ENCODE measurements at places on chromosomes 7 and 10. TPM values are rescaled to one million over a fixed set of nuclear protein-coding genes. Genes with fewer than 3 reads are reported as not detected.
A peak's percentile ranks its signal among the peaks of the same experiment; 100 is the strongest.

- DNase-seq = no peak
Measured at GRCh38 chr10:129004398-129004797, 462.6 kb upstream of the MGMT start.

DNA sequence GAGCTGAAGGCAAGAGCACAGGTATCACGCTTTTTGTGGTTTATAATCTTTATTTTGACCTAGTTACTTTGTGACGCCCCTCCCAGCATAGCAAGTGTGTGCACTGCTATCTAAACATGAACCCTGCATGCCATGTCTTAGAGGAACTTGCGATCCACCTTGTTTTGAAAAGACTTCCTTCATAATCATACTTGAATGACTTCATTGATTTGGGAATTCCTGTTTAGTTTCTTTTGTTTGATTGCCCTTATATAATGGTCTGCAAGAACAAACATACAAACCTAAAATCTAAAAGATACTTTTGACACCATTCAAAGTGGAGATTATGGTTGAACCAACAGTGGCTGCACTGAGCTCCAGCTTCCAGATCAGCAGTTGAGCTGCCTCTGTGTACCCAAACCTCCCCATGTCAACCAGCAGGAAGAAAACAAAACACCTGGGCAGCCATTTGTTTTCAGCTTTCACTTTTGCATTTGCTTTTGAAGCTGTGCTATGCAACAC lies 132.6 kb downstream of the CELF2 start:
- DNase-seq = peak; percentile 39

The HMX3 gene
- total RNA-seq = not detected

DNA sequence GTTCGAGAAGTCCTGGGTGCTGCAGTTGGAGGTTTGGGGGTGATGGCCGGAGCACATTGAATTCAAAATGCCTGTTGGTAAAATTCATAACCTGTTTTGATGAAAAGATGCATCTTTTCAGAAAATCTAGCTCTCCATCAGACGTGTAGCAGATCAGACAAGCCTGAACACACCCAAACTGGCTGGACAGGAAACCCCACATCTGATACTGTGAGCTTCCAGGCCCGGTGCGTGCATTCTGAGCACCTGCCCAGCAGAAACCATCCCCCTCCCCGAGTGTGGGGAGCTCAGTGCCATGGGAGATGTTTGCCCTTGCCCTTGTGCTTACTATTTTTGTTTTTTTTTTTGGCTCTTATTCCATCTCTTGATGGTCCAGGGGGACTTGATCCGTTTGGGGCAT lies 417.1 kb downstream of the TCERG1L start:
- no peak for DNase-seq

GRCh38 chr7:39838326-39838725 lies 111.7 kb upstream of the CDK13 start:
- DNase-seq = peak; percentile 35

DNA sequence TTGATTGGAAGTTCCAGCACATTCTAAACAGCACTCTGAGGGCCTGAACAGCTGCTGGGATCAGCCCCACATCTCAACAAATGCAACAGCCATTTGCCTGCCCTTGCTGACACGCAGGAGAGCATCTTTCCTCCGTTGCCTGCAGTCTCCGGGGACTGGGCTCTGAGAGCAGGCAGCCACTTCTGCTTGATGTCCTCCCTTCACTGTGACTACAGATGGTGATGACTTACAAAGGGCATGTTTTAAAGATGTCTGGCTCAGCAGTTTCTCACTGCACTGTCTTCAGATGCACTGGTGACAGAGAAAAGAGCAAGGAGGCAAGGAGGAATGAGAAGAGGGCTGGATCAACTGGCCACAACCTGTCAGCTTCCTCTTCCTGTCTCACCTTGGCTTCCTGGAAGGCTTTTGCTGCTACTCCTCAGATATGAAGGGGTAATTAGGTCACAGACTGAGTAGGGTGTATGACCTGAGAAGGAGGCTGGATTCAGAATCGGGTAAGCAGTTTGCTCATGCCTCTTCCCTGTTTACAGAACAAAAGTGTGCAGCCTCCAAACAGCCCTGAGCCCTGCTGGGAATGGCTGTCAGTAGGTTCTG lies 143.5 kb upstream of the GHITM start:
- no peak for DNase-seq

DNA sequence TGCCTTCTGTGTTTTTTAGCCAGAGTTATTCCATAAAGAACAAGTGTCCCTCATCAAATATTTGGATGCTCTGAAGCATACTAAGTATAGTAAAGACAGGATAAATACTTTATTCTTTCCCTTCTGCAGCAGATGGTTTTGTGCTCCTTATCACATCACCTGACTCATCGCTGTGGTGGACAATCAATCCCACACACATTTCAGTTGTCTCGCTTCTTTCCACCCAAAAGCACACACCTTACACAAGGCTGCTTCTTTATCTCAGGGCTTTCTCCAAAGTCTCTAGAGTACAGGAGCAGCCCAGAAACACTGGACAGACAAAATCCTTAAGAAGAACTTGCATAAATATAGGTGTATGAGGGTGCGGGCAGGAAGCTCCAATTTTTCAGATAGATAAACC lies 43.4 kb downstream of the IGF2BP3 start:
- no peak for DNase-seq

The CFTR gene
- not detected for total RNA-seq

- no peak for DNase-seq
Measured at GRCh38 chr10:127525686-127526085, 23.4 kb upstream of the NPS start.

- no peak for DNase-seq
Measured at GRCh38 chr10:126321440-126321839, 66.8 kb downstream of the ADAM12 start.

DNA sequence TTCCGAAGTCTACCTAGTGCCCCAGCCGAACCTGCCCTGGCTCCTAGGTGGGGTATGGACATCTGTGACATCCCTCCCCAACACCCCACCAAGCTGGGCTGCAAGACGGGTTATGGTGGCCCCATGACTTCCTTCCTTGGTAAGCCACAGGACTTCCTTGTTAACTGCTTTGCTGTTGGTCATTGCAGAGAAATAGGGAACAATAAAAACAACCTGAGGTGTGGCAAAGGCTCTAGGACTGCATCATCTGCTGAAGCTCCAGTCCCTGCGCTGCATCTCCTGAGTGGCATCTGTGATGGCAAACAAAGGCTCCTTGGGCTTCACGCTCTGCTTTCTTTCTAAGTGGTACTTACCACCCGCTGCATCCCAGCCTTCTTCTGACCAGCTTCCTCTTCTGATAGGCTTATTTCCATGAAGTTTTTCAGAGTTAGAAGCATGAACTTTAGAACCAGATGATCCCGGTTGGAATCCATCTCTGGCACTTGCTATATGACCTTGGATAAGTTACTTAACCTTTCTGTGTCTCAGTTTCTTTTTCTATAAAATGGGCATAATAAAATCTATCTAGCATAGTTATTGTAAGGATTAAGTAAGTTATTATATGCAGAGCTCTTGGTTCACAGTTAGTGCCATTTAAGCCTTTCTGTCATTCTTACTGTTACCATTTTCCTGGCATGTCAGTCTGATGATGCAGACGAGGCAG lies 216.8 kb downstream of the RPS24 start:
- DNase-seq = no peak

The MEIG1 gene
- not detected for total RNA-seq

The TSPAN15 gene
- total RNA-seq = 100 TPM

GRCh38 chr7:42021631-42022030 lies 215.4 kb downstream of the GLI3 start:
- DNase-seq = no peak

DNA sequence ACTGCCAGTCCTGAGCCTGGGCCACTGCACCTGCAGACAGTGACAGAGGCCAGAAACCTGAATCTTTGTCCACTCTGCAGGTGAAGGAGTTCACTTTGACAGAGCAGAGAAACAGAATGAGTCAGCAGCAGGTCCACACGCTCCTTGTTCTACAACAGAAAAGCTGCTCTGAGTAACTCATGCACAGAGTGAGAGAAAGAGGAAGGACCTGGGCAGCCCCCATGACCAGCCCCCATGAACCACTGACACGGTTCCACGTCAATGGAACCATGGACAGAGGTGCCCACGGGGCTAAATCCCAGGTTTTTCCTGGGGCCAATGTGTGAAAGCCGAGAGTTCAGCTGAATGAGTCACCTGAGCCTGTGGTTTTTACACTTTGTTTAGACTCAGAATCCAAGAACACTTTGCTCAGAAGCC lies 40.8 kb upstream of the CTBP2 start:
- no peak for DNase-seq

GRCh38 chr10:89262086-89263051 lies 10.8 kb upstream of the LIPA start:
- no peak for DNase-seq

DNA sequence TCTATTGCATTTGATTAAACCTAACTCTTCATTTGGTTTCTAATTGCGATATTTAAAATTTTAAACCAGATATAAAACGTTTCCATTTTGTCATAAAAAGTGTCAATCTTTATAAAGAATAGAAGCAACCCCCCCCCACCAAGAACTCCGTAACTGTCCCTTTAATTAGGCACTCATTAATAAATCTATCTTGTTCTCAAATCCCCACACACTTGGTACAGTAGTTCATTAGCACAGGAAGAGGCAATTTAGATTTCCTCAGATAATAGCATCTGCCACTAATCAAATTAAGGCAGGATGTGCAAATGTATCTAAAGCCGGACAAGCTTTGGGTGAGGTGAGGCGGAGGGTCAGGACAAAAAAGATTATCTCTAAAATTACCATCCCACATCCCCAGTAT lies 1143.3 kb upstream of the AUTS2 start:
- DNase-seq = no peak

- DNase-seq = no peak
Measured at GRCh38 chr10:47205192-47205591, 94.8 kb upstream of the GDF10 start.

DNA sequence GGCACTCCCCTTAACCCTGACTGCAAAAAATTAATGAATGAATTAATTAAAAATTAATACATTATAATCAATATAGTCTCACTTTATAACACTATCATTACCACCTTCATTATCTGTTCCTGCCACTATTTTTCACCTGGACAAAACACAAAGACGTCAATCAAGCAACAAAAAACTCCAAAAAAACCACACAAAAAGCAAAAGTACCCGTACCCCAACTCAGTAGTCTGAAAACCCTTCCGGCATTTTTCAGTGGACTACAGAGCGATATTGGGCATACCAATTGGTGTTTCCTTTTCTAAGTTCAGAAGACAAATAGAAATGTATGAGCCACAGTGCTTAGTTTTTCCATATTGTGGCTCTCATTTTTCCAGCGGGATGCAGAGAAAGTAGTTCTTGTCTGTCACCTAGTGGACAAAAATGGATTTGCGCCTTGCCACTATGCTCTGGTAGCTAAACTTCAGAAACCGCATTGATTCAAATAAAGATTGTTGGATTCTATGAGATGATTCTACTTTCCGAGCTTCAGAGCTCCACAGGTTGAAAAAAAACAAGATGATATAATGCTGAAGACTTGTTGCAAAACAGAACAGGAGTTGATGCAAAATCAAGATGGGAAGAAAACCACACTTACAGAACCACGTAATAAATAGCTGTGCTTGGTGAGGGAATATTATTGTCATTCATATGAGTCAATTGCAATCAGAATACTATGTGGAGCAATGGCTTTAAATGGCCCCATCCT lies 50.6 kb upstream of the ITGB1 start:
- DNase-seq = peak; percentile 82

GRCh38 chr7:84134169-84134568 lies 60.4 kb downstream of the SEMA3A start:
- no peak for DNase-seq

The BAMBI gene
- total RNA-seq = 4.3 TPM

GRCh38 chr7:16409777-16410176 lies 11.6 kb downstream of the CRPPA start:
- DNase-seq = no peak

The DNMBP gene
- total RNA-seq = 53.4 TPM

- no peak for DNase-seq
Measured at GRCh38 chr7:112745635-112746034, 44.6 kb downstream of the TMEM168 start.

The TUBB8 gene
- total RNA-seq = not detected

The SFRP5 gene
- not detected for total RNA-seq

The SPDYE5 gene
- 0.16 TPM for total RNA-seq

DNA sequence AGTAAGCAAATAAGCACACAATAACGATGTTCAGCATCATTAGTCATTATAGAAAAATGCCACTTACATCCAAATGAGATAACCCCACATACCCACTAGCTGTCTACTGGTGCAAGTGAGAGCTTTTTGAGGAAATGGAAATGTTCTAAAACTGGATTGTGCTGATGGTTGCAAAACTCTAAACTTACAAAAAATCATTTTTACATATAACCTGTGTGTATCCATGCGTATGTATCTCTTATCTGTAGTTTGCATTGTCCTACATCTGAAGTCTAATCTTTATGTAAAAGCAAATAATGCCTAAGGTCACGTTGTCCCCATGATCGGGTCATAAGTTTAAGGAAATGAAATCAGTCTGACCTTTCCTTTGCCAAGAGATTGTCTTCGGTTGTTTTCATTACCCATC lies 81.6 kb upstream of the DNAJB6 start:
- DNase-seq = peak; percentile 55

GRCh38 chr10:79159141-79159651 lies 90.4 kb downstream of the ZMIZ1 start:
- DNase-seq = peak; percentile 86

- no peak for DNase-seq
Measured at GRCh38 chr10:95558593-95559320, 2.4 kb downstream of the SORBS1 start.

DNA sequence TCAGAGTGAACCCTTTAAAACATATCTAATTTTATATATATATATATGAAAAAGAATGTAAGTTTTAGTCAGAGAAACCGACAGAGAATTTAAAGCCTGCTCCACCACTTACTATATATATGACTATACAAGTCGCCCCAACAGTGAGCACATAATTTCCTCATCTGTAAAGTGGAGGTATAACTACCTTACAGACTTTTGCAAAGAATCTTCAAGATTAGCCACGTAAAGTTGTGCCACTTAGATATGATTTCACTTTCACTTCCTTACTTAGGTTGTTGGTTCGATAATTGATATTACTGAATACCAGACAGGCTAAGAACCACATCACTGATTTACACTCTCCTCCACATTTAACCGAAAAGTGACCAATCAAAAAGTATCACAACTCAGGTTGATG lies 94.7 kb downstream of the PDE1C start:
- DNase-seq = no peak

The SPDYE2 gene
- total RNA-seq = not detected

Data from endothelial cell of umbilical vein (primary cell).